Astrocyte (in vitro differentiated cells and primary cell): ENCODE measurements at places on chromosomes 5 and 9. TPM values are rescaled to one million over a fixed set of nuclear protein-coding genes. Genes with fewer than 3 reads are reported as not detected.

- DNase-seq, result no peak
Measured at GRCh38 chr5:43981556-43981955, 378.6 kb downstream of the NNT start.

GRCh38 chr5:87340716-87341115, 72.0 kb downstream of the CCNH start:
- no peak for DNase-seq

DNA sequence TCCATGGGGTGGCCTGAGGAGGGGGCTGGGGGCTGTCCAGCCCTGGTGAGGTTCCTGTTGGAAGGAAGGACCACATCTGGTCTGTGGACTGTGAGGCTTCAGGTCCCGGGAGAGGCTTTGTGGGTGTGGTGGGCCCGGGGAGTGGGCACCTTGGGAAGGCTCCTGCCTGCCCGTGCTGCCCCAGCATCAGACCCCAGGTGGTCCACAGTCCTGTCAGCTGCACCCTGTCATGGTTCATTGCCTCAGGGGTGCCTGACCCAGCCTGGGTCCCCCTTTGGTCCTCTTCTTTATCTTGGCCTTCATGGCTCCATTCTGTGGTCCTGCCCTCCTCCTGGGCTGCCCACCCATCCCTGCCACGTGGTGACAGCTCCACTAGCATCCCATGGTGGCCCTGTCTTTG, 36.7 kb downstream of the WNK2 start:
- no peak for DNase-seq

DMGDH gene
- not detected in 2 replicates for total RNA-seq

LPAR1 gene
- 11.5 and 12.7 TPM in 2 replicates for total RNA-seq
